Activated T-helper 9 cell treated with anti-CD3 and anti-CD28 coated beads, Interleukin-2, amount 50 U/mL, for 16 hours (primary cell): ENCODE measurements at places on chromosomes 13 and 19.

GRCh38 chr19:5966215-5966614, 11.7 kb downstream of the RANBP3 start:
- DNase-seq = no peak

- DNase-seq = no peak
Observed at GRCh38 chr13:35965226-35965927, 165.8 kb downstream of the DCLK1 start.

DNA sequence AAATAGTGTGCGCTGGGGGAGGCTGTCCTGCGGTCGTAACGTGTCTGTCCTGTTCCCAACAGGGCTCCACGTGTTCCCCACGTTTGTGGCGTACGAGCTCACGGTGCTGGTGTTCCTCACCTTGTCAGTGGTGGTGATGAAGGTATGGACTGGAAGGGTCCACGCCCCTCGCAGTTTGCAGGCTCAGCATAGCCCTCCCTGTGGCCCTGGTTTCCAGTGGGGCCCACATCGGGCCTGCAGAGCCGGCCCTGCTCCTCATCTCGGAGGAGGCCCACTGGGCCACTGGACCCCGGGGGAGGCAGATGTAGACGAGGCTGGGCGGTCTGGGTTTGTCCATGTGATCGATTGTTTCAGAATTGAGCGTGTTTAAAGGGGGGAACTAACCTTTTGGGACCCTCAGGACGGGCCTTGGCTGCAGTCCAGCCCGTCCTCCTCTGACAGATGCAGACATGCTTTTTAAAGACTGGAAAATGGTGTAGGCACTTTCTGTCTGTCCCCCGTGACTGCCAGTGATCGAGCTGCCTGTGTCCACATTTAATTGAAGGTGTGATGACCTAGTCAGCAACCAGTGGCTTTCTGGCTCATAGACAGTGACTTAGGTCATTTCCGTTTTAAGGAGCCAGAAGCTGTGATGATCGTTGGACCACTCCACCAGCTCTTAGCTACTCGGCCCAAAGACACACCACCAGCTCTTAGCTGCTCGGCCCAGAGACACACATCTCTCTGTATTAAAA, 37.1 kb upstream of the TFDP1 start:
- no peak for DNase-seq

DNA sequence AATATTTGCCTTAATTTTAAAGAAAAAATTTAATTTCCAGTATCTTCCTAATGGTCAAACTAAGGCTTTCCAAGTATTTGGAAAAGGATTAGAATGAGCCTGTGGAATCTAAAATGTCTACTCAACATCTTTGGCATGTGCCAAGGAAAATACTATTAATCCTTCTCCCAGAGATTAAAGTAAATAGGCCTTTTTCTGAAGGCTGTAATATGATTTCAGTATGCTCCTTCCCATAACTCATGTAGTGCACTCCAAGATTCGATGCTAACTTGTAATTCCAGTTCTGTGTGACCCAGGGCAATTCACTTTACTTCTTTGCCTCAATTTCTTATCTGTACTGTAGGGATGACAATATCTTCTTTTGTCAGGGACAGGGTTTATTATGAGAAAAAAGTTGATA, 196.9 kb downstream of the ZIC5 start:
- no peak for DNase-seq

DNA sequence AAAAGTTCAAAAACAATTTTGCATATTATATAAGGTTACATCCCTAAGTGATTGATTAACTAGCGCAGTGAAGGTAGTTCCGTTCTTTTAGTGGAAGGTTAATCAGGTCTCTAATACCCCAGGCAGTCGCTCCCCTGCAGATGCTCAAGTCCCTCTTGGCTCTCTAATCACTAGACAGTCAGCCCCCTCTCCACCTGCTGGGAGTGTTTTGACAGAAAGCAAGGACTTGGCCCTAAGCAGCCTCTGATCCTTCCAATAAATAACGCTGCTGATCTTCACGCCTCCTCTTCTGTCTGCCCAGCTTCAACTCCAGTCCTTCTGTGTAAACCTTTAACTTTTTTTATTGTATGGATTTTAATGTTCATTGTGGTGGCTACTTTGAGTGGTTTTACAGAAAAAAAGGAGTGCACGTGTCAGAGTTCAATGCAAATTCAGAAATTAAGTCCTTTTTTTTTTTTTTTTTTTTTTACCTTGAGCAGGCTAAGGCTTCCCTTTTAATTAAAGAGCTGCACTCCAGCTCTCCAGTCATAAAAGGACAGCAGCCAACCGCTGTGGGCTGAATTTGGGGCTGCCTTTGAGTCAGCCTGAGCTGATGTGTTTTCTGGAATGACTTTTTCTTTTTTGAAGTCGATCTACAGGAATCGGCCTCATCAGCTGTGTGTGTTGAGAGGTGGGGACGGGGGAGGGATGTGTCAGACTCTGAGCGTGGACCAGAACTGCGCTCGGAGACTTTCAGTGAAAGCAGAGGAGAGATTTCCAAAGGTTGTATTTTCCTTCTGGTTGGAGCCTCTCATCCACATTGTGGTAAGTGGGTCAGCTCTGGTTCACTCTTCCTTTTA, 33.8 kb upstream of the MYO16 start:
- no peak for DNase-seq

DNA sequence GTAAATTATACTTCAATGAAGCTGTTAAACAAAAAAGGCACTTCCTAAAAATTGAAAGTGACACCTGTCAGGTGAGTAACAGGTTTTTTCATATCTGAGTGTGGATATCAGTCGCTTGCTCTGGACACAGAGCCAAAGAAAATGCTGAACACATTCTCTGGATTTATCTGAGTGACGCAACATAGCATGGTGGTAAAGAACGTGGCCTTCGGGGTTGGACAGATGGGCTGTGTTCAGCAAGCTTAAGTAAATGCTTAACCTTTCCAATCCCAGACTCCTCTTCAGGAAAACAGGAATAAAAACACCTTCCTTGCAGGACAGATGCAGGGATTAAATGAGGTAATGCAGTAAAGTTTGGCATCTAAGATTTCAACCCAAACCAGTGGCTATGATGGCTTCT, 132.0 kb downstream of the FOXO1 start:
- DNase-seq = no peak

- no peak for DNase-seq
Observed at GRCh38 chr13:114103801-114104654, 28.4 kb downstream of the RASA3 start.

DNA sequence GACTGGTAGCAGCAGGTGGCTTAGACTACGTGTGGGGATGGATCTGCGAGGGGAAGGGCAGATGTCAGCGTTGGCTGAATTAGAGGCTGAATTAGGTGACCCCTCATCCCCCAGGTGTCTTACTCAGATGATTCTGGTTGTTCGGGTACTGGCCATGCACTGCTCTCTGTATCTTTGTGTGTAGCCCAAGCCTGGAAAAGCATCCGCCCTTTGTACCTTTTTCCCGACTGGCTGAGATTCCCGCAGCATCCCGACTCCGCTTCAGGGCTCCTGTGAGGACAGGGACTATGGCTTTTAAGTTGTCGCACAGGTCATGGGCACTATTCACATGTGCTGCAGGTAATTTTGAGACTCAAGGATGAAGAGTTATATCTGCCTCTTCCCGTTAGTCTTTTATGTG, 7.2 kb downstream of the TFDP1 start:
- DNase-seq = no peak

DNA sequence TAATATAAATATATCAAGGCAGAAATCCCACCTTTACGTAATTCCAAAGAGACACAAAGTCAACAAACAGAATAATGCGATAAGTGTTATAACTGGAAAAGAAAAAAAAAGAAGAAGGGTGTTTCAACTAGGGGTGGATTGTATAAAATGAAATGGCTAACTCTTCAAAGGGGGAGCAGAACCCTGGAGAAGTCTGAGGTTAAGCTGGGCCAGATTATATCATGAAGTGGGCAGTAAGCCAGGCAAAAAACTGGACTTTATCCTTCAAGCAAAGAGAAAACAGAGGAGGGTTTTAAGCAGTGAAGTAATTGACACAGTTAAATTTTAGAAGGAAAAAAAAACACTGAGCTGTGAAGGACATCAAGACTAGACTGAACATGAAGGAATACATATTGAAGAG, 41.9 kb downstream of the TBC1D4 start:
- no peak for DNase-seq

DNA sequence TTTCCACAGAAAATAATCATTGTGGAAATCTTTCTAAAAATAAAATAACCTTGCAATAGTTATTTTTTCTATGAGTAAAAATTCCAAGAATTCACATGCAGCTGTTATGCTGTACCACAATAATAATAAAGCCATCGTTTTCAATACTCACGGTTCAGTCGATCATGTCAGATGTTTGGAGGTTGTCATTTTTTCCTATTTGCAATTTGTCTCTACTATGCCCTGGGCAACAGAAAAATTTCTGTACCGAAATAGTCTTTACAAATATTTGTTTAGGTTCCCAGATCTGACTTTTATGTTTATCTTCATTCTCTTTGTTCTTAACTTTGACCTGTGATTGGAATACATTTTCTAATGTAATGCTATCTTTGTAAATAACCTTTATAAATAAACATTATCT, 79.7 kb downstream of the ESD start:
- no peak for DNase-seq

- no peak for DNase-seq
Observed at GRCh38 chr13:45575830-45576180, 39.7 kb downstream of the ERICH6B start.

DNA sequence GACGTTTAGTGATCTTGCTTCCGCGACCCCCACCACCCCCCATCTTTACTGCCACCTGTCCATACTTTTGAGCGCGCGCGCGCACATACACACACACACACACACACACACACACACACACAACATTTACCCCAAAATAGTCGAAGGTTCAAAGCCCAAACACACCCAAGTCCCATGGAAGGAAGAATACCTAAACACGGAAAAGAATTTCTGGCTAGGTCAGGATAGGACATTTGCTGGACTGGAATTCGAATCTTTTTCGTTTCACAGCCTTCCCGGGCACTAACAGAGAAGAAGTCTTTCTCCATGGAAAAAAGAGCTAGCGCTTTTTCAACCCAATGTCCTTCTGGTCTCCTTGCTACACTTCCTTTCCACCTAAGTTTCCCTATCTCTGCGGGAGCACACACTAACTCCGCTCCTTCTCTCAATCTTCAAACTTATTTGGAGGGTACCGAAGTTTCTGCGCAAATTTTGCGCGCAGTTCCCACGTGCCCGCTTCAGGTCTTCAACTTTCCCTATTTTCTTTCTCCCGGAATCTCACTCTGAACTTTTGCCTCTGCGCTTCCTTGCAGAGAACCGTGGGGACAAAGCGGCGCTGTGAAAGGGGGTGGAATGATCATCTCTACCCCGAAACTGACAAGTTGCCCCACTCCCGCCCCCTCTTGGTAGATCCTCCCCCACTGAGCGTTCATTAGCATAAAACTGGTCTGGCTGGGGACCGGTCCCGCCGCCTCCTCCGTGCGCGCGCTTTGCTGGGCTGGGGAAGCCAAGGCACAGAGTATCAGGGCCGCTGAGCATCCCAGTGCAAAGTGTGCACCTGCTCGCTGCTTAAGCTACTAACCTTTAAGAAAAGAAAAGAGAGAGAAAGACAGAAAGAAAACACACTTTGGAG, 2.7 kb downstream of the DACH1 start:
- DNase-seq = no peak

DNA sequence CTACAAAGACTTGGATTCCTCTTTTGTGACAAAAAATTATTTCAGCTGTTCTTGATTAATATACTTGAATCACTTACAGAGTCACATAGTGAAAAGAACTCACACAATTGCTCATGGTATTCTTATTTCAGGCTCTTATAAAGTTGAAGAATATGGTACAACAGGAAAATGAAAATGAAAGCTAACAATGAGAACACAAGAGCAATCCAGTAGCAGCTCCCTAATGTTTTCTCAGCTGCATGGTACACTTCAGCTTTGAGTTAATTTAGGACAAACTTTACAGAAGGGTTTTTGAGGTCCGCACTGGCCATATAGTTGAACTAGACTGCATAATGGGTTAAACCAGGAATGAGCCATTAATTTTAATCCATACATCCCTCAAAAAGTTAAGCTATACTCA, 1261.8 kb downstream of the SLITRK5 start:
- DNase-seq = no peak

- DNase-seq = no peak
Observed at GRCh38 chr19:38654628-38655055, 7.2 kb downstream of the ACTN4 start.

- DNase-seq = no peak
Observed at GRCh38 chr13:53152057-53152421, 123.4 kb downstream of the OLFM4 start.

DNA sequence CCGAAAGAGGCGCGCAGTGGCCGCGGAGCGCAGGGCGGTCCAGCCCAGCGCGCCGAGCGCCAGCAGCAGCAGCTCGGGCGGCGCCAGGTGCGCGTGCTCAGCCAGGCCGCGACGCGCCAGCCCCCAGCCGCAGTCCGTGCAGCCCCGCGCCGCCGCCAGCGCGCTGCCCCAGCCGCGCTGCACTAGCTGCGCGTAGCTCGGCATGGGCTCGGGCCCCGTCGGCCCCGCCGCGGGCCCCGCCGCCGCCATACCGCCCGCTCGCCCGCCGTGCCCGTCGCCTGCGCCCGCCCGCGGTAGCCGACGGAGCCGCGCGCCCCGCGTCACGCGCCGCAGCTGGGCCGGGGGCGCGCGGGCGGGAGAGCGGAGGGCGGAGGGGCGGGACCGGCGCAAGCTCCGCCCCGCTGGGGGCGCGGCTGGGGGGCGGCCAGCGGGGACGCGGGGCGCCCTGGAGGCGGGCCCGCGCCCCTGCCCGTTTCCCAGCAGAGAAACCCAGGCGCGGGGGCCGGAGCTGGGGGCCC, at the start of gene CERS1:
Gene CERS1 (minus strand): TSS at position 335 of the 518 bp plus-strand sequence. CDS start 86 bp downstream, at position 249.
- no peak for DNase-seq

GRCh38 chr13:44013758-44014291, 134.1 kb downstream of the LACC1 start:
- no peak for DNase-seq

DNA sequence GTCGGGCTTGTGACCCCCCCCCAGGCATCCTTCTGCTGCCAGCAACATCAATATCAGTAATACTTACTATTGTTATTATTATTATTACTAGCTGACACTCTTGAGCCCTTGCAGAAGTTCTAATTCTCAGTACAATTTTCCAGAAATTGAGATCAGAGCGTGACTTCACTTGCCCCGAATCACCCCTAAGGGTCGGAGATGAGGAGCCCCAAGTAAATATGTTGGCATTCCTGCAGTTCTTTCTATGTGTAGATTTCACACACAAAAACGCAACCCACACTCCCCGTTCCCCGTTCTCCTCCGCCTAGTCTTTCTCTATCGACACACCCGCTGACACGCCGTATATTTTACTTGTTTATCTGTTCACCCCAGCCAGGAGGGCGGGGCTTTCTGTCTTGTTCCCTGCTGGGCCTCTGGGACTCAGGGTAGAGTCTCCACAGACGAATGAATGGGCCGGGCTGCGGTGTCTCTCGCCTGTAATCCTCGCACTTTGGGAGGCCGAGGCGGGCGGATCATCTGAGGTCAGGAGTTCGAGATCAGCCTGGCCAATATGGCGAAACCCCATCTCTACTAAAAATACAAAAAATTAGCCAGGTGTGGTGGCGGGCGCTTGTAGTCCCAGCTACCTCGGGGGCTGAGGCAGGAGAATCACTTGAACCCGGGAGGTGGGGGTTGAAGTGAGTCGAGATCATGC, 14.7 kb downstream of the TLE5 start:
- DNase-seq = peak; percentile 46

GRCh38 chr13:110528371-110528770, 33.2 kb downstream of the RAB20 start:
- no peak for DNase-seq
